CD8-positive, alpha-beta memory T cell (primary cell): ENCODE measurements at places on chromosomes 11 and 22. TPM values are rescaled to one million over a fixed set of nuclear protein-coding genes. Genes with fewer than 3 reads are reported as not detected.

- H3K27me3 ChIP-seq, result no peaks in the 10 kb centered on the region
- no peaks in the 10 kb centered on the region for H3K4me1 ChIP-seq
- DNase-seq, result no peak
Observed at GRCh38 chr11:26063915-26064314, 268.0 kb upstream of the ANO3 start.

DNA sequence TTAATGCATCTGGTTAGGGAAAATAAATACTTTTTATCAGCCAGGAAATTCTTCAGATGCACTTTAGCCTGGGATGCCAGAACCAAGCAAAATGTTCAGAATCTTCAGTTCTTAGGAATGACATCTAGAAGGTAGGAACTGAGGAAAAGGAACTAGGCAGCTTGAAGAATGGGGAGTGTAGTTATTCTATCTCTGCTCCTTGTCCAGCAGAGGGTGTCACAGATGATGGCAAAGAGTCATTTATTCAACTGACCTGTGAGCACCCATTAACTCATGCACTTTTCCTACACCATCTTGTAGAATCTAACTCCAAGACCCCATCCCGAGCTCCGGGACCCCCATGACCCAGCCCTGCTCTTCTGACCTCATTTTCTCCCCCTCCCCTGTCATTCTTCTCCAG lies 122.1 kb upstream of the ISX start:
- no peaks in the 10 kb centered on the region for H3K27me3 ChIP-seq
- H3K27ac ChIP-seq, result no peak overlapping the region
- no peak overlapping the region for H3K4me3 ChIP-seq

DNA sequence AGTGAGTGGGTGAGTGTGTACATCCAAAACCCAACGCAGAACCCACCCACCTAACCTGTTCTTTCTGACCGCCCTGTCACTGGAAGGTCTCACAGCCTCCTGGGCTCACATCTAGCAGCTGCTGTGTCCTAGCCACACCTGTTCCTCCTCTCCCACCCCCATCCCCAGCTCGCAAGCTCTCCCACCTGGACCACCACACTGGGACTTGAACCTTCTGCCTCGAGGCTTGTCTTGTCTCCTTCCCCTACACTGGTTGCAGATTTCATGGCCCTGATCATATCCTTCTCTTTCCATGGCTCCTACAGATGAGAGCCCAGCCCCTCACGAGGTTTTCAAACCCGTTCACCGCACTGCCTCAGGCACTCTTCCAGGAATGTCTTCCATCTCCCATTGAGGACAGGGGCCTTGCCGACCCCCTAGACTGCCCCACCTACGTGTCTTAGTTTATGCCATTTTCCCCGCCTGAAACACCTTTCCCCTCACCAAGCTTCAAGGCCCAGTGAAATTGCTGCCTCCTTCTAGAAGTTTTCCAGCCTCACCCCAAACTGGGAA lies 6.7 kb downstream of the IFITM10 start:
- no peak overlapping the region for H3K27ac ChIP-seq
- no peak overlapping the region for H3K4me3 ChIP-seq
- no peaks in the 10 kb centered on the region for H3K4me1 ChIP-seq

Gene OR52I1
- total RNA-seq, result not detected
